ENCODE measurements at places on chromosomes 4 and X. TPM values are rescaled to one million over a fixed set of nuclear protein-coding genes. Genes with fewer than 3 reads are reported as not detected.

Gene CCDC149
- total RNA-seq, result 7.0 TPM

Gene TSPAN7
- total RNA-seq, result not detected

Gene FGG
- not detected for total RNA-seq

Gene ARHGAP4
- total RNA-seq, result 0.28 TPM

Gene MAB21L2
- 11.7 TPM for total RNA-seq

Gene ANK2
- total RNA-seq, result 5.3 TPM

Gene MMRN1
- total RNA-seq, result not detected

Gene MAGEB1
- total RNA-seq, result not detected

Gene NLGN4X
- total RNA-seq, result not detected

Gene TMA16
- 9.3 TPM for total RNA-seq

Gene GPRIN3
- total RNA-seq, result not detected

Gene FAM3A
- 14.0 TPM for total RNA-seq

Gene SPANXN4
- not detected for total RNA-seq

Gene PCYT1B
- total RNA-seq, result under 0.01 TPM

Gene HHIP
- 8.6 TPM for total RNA-seq

Gene ARL9
- total RNA-seq, result 0.28 TPM

Gene SH3RF1
- 29.8 TPM for total RNA-seq

Gene ZNF595
- total RNA-seq, result 9.4 TPM

Gene TAF7L
- total RNA-seq, result 0.28 TPM

Gene GABRB1
- 16.1 TPM for total RNA-seq

Gene IQCM
- total RNA-seq, result not detected

Gene HPSE
- 0.28 TPM for total RNA-seq

Gene SPACA5
- not detected for total RNA-seq

Gene ABCE1
- 219 TPM for total RNA-seq

Gene ARHGAP36
- total RNA-seq, result not detected

Gene FATE1
- total RNA-seq, result not detected

Gene ADGRG2
- total RNA-seq, result under 0.01 TPM

Gene GCNA
- 0.90 TPM for total RNA-seq

Gene RTL9
- total RNA-seq, result 0.56 TPM

Gene FAM47A
- total RNA-seq, result not detected

Gene ZNF732
- under 0.01 TPM for total RNA-seq

Gene DLG3
- 27.1 TPM for total RNA-seq

Gene SCRG1
- total RNA-seq, result under 0.01 TPM

Gene WAS
- total RNA-seq, result not detected

Gene TMPRSS11F
- not detected for total RNA-seq

Gene AGTR2
- total RNA-seq, result not detected

Gene UCP1
- total RNA-seq, result not detected

Gene GLRA2
- not detected for total RNA-seq
